ENCODE measurements at places on chromosomes 7 and 10. TPM values are rescaled to one million over a fixed set of nuclear protein-coding genes. Genes with fewer than 3 reads are reported as not detected.

Gene ZNF425
- total RNA-seq: 5.3 TPM

Gene TWIST1
- not detected for total RNA-seq

Gene OPN1SW
- total RNA-seq: not detected

Gene ZNF277
- 13.1 TPM for total RNA-seq

Gene DNMBP
- total RNA-seq: 25.6 TPM

Gene HHEX
- total RNA-seq: 1.8 TPM

Gene VPS37D
- total RNA-seq: 1.3 TPM

Gene VIPR2
- 1.6 TPM for total RNA-seq

Gene WDFY4
- total RNA-seq: not detected

Gene GRB10
- total RNA-seq: 108 TPM

Gene PLEKHS1
- total RNA-seq: not detected

Gene PSD
- 3.4 TPM for total RNA-seq

Gene RBP3
- total RNA-seq: not detected

Gene NACAD
- total RNA-seq: 6.4 TPM

Gene CYP3A7
- total RNA-seq: not detected

Gene TRIM73
- total RNA-seq: 2.7 TPM

Gene DYDC1
- not detected for total RNA-seq

Gene ADIRF
- not detected for total RNA-seq

Gene SFTPD
- 0.24 TPM for total RNA-seq

Gene ITPRID1
- total RNA-seq: 1.2 TPM

Gene LIPN
- not detected for total RNA-seq

Gene CYP17A1
- total RNA-seq: not detected

Gene UPK3B
- total RNA-seq: 2.1 TPM

Gene RASA4
- total RNA-seq: 10.0 TPM

Gene ENO4
- 0.26 TPM for total RNA-seq

Gene PRKCQ
- 11.8 TPM for total RNA-seq

Gene C10orf71
- total RNA-seq: not detected

Gene CCL26
- 8.7 TPM for total RNA-seq

Gene SPDYE2B
- not detected for total RNA-seq

Gene AOAH
- total RNA-seq: 0.39 TPM

Gene UCN3
- total RNA-seq: not detected
